ENCODE measurements at places on chromosomes 16 and 17.

DNA sequence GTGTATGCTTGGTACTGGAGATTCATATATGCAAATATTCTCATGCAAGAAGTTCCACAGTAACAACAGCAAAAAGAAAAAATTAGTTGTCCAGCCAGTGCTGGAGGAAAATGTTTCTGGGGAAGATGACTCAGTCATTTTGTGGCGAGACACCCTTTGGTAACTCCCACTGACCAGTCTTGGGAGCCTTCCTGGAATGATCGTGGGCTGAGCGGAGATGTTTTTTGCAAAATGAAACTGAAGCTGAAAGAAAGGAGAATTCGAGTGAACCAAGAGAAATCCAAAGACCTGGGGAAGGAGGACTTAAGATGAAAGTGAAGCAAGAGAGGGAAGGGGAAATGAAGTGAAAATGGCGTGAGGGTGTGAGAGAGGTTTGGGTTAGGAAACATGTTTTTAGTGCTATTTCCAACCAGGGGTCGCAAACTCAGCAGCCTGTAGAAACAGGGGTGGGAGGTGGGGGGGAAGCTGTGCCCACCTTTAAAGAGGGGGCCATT, 5.2 kb downstream of the ITPRIPL2 start:
- no peak for DNase-seq

- DNase-seq = no peak
Observed at GRCh38 chr17:17309356-17309755, 6.2 kb downstream of the NT5M start.

DNA sequence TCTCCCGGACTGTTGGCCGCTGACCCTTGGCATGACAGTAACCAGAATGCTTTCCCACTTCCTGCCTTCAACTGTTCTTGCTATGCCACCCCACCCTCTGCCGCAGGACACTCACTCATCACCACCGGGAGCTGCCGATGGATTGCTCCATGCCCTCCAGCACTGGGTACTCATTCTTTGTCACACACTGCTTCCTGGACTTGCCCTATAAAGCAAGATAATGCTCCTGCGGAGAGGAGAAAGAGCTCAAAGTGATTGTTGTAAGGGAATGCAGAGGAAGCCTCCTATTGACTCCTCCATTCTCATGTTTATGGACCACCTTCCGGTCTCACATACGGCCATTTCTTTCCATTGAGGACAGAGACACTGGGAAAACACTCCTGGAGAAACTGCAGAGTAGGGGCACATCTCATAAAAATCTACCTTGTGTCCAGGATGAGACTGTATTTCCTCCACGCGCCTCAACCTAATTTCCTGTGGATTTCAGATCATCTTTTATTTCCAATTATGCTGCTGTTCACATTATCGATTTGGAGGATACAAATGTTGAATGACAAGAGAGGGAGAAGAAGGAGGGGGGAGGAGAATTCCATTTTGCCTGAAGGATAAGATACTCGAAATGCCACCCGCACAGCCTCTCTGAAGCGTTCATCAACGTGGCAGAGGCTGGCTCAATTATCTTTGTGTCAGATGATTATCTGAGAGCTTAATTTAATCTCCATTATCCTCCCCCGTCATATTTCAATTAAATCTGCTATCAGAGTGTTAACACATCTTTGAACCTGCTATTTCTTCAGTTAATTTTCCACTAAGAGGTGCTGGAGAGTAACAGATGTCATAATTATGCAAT, 486.1 kb upstream of the SALL1 start:
- DNase-seq = peak; percentile 67

DNA sequence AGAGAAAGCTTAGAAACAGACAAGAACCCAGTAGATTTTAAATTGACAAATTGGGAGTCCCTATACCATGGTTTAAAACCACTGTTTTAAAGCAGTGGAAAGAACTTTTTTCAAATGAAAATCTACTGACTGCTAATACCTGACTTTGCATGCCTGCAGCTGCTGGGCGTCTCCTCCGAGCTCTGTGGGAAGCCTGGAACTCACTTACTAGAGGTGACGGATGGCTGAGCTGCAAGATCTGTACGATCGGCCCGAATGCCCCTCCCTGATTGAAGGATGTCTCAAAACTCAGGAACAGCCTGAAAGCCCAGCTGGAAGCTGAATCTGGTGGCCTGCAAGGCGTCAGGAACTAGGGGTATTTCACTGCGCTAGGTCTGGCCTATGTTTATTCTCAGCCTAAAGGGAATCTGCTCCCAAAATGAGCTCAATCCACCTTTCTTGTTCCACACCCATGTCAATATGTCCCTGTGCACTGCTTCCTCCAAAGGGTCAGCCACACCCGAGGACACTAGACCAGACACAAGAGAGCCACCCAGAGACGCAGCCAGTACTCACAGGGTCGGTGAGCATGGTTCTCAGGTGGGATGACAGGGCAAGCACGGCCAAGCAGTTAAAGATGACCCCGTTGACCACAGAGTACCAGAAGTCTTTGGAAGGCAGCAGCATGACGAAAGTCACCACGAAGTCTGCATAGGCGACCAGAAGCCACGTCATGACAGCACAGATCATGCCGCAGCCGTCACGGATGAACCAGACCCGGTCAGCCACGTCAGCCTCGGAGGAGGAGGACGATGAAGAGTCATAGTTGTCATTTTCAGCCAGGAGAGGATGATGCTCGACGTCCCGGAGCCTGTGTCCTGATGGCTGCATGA, 21.4 kb downstream of the ZDHHC7 start:
- DNase-seq = no peak

- no peak for DNase-seq
Observed at GRCh38 chr16:86631444-86631843, 53.1 kb downstream of the FOXL1 start.

GRCh38 chr16:27689711-27690110, 139.8 kb downstream of the KATNIP start:
- DNase-seq = peak; percentile 19

DNA sequence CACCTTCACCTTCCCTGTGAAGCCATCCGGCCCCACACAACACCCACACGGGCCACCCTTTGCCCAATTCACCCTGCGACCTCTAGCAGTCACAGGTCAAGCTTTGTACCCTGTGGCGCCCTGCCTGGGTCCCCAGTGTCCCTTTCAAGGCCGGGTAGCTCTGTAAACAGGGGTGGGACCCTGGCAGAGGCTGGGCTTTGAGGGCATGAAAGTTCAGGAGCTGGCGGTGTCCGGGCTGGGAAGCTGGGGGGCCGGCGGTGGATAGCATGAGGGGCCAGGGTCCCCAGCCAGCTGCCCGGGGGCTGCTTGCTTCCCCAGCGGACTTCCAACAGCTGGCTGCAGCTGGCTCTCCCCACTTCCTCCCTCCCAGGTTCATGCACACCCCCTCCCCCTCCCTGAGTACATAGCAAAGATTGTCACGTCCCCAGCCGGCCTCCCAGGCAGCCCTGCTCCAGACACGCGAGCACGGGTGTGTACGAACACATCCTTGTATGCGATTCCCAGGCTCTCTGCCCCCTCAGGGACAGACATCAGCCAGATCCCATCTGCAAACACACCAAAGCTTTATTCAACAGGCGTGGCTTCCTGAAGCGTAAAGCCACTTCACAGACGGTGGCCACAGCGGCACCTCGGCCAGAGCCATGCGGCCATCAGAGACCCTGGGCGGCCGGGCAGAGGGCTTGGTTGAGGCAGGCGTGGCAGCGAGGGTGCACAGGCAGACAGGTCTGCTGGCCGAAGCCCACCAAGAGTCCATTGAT, 8.2 kb downstream of the NTHL1 start:
- peak; percentile 85 for DNase-seq

- no peak for DNase-seq
Observed at GRCh38 chr17:2837147-2837561, 40.9 kb downstream of the RAP1GAP2 start.

- no peak for DNase-seq
Observed at GRCh38 chr17:43753493-43754129, 5.0 kb downstream of the SOST start.

DNA sequence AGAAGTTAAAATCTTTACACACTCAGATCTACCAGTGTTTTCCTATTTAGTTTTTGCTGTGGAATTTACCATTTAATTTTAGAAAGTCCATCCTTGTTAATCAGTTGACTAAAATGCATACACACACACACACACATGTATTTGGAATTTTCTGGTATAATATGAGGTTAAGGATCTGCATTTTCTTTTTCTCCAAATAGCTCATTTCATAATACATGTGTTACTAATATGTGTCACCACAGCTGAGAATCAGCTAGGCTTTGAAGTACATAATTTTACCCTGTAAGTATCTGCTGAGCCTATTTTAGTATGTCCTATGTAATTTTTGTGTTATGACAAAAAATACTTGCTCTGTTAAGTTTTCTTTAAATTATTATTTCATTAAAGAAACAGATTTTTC, 143.2 kb downstream of the PHKB start:
- DNase-seq = no peak

DNA sequence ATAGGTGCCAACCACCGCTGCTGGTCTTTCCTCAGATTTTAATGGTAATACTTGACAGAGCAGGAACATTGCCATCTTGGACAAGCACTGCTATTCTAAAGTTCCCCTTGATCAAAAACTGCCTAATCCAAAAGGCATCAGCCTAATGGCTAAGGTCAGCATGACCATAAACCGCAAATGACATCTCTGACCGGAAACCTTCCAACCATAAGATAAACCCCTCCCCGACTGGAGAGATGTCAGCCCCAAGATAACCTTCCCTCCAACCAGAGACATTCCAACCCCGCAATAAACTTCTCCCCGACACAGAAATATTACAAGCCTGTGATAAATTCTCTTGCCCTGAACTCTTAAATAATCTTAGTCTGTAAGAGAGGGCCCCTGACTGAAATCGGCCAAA, 7.4 kb upstream of the DHX40 start:
- no peak for DNase-seq

GRCh38 chr17:82600731-82601446, 47.4 kb downstream of the WDR45B start:
- no peak for DNase-seq

GRCh38 chr17:19347323-19348080, 15.0 kb downstream of the B9D1 start:
- no peak for DNase-seq

GRCh38 chr17:72862276-72862999, 230.1 kb downstream of the SLC39A11 start:
- peak; percentile 51 for DNase-seq

DNA sequence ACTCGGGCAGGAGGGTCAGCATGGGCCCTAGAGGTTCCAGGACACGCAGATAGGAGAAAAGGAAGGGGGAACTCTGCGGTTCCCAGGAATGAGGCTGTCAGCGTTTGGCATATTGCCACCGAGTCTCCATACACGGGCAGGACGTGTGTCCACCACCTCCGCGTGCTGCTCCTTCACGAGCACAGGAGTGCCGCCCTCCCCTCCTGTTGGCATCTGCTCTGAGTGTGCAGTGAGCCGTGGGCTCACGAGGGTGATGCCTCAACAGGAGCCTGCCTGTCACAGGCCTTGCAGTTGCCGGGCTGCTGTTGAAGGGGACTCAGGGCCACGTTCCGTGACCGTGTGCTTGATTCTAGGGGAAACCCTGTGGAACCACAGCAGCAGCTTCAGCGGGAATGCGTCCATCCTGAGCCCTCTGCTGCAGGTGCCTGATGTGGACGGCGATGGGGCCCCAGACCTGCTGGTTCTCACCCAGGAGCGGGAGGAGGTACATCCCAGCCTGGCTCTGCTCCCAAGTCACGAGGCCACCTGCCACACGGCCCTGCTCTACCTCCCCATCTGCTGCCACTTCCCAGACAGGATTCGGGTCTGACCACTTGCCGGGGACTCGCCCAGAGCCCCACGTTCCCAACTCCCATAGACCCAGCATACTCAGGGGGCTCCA, 14.6 kb downstream of the RGS11 start:
- no peak for DNase-seq

DNA sequence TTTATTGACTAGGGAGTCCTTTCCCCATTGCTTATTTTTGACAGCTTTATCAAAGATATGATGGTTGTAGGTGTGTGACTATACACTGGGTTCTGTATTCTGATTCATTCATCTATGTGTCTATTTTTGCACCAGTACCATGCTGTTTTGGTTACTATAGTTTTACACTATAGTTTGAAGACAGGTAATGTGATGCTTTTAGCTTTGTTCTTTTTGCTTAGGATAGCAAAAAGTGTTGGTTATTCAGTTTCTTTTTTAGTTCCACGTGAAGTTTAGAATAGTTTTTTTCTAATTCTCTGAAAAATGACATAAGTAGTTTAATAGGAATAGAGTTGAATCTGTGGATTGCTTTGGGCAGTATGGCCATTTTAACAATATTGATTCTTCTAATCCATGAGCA, 50.1 kb downstream of the NACA2 start:
- no peak for DNase-seq

DNA sequence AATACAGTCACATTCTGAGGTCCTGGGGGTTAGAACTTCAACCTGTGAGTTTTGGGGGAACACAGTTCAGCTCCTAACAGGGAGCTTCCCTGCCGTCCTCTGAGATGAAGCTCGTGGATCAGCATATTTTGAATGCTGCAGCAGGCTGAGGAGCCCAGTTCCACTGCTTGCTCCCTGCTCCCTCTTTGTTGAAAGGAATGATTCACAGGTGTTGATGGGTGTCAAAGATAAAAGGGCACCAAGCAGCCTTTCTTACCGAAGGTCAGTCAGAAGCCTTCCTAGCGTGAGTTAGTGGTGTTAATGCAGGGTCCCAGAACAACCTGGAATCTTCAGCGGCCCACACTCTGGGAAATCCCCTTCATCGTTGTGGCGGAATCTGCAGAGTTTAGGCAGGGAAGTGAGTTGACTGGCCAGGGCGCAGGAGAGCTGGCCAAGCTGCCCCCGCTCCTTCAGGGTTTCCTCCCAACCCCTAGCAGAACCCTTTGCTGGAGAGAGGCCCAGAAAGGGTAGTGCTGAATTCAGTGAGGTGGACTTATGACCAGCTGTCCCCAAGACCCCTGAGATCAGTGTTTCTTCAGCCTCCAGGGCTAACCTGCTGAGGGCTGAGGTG, 114.8 kb downstream of the GNAO1 start:
- DNase-seq = peak; percentile 41

GRCh38 chr16:83956336-83957289, 3.6 kb downstream of the OSGIN1 start:
- peak; percentile 92 for DNase-seq

GRCh38 chr16:9077091-9077809, 14.2 kb upstream of the HAPSTR1 start:
- DNase-seq = no peak

GRCh38 chr16:69934044-69934443, 17.1 kb upstream of the CLEC18A start:
- DNase-seq = no peak

- no peak for DNase-seq
Observed at GRCh38 chr16:66610111-66610820, 5.8 kb downstream of the CMTM3 start.

- no peak for DNase-seq
Observed at GRCh38 chr16:78570399-78571141, 471.1 kb downstream of the WWOX start.

GRCh38 chr17:28712032-28712704, 480 bp upstream of the PROCA1 start:
- peak; percentile 73 for DNase-seq

Data from eye (tissue), 1 donor.